CD4-positive, alpha-beta T cell treated with Interleukin-21 for 1 hour (primary cell): ENCODE measurements at places on chromosomes 3 and 15.

DNA sequence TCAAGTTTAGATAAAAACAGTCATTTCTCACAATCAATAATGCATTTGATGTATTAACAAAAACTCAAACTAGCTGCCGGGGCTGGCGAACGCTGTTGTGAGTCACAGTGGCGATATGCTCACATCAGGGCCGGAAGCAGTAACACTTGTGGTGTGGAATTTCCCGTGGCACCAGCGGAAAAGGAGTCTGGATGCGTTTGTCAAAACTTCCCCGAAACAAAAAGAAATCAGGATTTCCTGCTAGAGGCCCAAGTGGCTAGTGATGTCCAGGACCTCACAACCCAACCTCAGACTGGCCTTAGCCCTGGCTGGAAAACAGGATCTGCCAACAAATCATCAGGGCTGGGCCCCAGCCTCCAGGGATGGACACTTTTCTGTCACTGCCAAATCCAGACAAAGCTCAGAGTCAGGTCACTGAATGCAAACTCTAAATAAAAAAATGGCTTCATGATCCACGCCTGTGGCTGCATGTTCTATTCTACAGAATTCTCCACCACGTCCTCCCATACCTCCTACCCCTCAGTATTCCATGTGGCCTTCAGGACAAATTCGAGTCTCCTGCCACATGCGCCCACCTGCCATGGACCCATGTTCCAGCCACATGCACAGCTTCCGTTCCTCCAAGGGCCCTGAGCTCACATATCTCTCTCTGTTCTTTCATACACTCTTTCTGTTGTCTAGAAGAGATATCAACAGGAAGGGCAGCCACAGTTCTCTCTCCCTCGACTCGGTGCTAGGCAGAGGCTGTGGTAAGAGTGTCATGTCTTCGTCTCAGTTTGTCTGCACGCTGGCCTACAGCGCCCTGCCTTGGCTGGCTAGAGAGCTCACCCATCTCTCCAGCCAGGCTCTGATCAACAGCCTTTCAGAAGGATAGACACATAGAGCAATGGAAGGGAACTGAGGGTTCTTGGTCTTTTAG lies 35.4 kb downstream of the EHD4 start:
- peak; percentile 89 for DNase-seq

DNA sequence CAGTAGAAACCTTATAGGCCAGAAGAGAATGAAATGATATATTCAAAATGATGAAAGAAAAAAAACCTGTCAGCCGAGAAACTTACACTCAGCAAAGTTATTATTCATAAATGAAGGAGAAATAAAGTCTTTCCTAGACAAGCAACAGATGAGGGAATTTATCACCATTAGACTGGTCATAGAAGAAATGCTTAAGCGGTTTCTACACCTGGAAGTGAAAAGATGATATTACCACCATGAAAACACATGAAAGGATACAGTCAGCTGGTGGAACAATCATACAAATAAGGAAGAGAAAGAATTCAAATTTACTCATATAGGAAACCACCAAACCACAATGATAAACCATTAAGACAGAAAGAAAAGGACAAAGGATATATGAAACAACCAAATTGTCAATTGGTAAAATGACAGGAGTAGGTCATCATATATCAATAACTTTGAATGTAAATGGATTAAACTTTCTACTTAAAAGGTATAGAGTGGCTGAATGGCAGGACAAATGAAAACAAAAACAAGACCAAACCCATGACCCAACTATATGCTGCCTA lies 29.9 kb upstream of the PRR23C start:
- DNase-seq = no peak

DNA sequence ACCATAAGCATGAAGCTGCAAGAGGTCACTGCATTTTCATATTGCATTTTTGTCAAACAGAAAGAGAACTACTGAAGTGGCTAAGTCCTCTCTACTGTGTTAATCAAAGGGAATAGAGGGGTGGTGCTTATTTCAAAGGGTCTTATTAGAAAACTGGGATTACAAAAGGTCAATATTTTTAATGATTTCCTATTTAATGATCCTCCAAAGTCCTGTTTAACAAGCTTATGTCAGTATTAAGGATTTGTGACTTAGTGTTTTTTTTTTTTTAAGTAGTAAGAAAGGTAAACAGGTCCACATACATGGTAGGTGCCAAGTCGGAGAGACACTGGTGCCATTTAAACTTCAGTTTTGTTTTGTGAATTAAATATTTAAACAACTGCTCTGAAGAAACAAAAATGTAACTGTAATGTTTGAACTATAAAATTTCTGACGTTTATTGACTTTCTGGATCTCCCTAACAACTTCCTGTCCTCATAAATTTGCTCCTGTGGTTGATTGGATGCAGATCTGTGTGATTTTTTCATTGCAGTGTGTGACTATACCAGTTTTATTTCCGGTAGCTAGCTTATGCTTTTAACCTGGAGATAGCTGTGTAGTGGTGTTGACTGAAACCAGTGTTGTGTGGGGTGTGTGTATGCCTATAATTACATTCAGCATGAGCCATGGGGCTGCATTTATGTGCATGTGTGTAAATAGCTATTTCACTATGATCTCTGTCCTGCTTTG lies 8.6 kb upstream of the CACNA1D start:
- DNase-seq = no peak

GRCh38 chr3:23999012-23999641 lies 54.0 kb downstream of the NR1D2 start:
- DNase-seq = peak; percentile 54

- DNase-seq = no peak
Observed at GRCh38 chr15:73948396-73948795, 22.1 kb downstream of the LOXL1 start.

GRCh38 chr3:185250247-185250646 lies 3.6 kb downstream of the EHHADH start:
- DNase-seq = no peak

- no peak for DNase-seq
Observed at GRCh38 chr3:54827056-54827687, 100.7 kb downstream of the LRTM1 start.

- no peak for DNase-seq
Observed at GRCh38 chr15:48940508-48940907, 23.2 kb downstream of the SHC4 start.

- no peak for DNase-seq
Observed at GRCh38 chr3:188205992-188206416, 52.0 kb downstream of the LPP start.

GRCh38 chr3:35187908-35188307 lies 451.4 kb upstream of the ARPP21 start:
- DNase-seq = no peak

DNA sequence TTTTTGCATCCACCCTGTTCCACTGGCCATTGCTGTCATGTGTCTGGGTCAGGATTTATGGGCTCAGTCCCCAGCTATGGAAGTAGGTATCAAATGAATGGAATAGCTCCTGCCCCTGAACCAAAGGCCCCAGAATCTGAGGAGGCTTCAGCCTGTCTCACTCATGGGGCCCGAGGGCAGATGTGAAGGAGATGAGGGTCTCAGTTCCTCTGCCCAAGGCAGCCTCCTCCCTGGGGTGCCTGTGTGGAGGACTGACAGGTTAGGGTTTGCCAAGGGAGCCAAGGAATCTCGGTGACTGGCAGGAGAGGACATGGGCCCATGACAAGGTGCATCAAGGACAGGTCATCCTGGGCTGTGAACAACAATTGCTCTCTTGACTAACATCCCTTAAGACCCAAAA lies 70.4 kb downstream of the CPN2 start:
- no peak for DNase-seq

- DNase-seq = no peak
Observed at GRCh38 chr3:53617893-53618523, 123.6 kb downstream of the CACNA1D start.

GRCh38 chr3:39937315-39937714 lies 127.9 kb downstream of the MYRIP start:
- no peak for DNase-seq

DNA sequence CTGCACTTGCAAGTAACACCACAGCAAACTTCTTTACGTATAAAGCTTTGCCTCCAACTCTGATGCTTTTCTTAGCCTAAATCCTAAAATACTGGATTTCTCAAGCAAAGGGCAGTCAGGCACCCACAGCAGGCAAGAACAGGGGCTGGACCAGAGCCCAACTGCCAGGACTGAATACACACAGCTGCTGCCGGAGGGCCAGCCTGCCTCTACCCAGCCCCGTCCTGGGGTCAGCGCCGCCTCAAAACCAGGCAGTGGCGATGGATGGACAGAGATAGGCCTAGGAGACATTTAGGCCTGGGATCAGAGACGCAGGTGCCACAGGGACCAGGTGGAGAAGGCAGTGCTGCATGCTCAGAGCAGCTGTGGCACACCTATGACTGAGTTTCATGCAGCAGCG lies 47.6 kb upstream of the SEC61A1 start:
- DNase-seq = no peak

DNA sequence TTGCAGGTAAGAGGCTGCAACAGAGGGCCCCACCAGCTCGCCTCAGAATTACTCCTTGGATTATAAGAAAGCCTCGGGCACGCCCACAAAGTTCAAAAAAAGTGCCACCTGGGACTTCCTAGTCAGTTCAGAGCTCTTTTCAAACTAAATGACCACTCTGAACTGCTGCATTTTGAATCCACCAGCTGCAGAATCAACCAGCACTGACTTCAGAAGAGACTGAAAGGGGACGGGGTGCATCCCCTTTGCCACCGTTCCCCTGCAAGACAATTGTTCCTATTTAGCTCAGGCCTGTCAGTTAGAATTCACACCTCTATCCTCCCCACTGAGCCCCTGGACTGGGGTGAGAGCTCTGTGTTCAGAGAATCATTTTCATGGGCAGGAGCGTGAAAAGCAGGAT lies 181.4 kb upstream of the GADL1 start:
- DNase-seq = no peak

- no peak for DNase-seq
Observed at GRCh38 chr3:55405436-55405835, 81.7 kb downstream of the WNT5A start.

- no peak for DNase-seq
Observed at GRCh38 chr3:99764377-99764776, 53.3 kb upstream of the CMSS1 start.

- no peak for DNase-seq
Observed at GRCh38 chr3:139653582-139653981, 24.2 kb downstream of the NMNAT3 start.

DNA sequence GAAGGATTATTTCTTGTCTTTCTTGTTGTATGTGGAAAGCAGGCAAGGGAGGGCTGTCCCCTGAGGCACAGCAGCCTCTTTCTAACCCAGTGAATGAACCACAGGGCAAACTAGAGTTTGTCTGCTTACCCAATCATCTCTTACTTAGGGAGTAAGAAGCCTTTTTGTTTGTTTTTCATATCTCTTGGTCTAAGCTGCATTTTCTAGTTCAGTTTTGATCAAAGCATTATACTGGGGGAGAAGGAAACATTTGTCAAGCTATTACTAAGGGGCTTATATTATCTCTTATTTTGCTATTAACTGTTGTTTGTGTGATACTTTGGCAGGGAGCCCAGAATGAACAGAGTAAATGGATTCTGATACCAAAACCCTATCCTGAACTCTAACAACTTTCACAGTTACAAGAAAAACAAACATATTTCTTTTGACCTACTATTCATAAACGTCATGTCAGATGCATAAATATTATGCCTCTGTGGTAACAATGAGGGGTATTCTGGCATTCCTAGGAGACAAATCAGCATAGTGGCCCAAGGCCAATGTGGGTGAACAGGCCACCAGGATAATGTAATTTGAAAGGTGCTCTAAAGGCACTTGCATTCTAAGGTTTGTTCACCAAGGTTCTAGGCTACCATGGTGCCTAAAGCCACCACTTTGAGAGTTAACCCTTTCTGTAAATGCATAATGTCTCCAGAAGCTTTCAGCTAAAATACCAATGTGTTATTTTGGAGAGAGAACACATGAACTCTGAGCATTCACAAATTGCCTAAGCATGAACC lies 271.6 kb upstream of the ZPLD1 start:
- DNase-seq = no peak

DNA sequence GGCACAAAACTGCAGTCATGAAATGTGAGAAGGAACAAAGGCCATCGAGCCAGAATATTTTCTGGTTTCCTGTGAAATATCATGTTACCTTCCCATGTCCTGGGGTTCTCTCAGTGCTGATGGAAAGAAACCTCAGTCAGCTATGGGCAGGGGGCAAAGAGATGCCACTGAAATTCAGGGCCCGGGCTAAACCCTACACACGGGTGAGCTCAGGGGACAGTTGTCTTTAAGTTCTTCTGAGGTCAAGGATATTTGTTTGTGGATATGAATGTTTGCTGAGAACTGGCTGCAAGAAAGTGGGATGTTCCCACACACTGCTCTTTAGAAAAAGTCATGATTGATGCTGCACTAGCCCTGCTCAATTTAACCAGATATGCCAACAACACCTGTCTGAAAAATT lies 187.2 kb downstream of the MEX3B start:
- DNase-seq = no peak

DNA sequence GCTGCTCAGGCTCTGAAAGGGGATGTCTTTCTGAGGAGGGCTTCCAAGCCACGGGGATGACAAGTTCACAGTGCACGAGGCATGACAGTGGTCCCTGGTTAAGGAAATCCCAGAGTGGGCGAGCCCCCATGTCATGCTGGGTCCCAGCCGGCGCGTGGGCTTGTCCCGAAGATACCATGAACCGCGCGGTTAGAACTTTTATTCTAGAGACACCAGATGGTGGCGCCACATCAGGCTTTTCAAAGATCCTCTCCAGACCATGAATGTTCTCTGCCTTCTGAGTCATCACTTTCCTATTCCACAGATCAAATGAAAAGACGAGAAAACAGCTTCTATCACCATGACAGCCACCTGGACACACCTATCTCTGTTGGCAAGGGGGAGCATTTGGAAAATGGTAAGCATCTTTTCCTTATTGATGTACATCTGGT lies 227.8 kb upstream of the LYSMD4 start:
- peak; percentile 2 for DNase-seq

DNA sequence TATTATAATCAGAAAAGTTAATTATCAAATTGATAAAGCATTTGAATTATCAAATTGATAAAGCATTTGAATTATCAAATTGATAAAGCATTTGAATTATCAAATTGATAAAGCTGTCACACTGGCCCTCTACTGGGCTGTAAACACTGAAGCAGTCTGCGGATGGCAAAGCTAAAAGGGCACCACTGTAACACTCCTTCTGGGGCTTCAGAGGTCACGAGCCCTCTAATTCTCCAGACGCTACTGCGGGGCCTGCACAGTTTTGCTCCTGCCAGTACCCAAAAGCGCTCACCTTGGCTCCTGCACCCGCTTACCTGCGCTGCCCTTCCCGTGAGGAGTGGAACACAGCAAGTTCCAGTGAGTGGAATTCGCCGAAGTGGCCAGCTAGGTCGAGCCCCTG lies 409.0 kb upstream of the KCNMB2 start:
- no peak for DNase-seq

- DNase-seq = no peak
Observed at GRCh38 chr3:46763178-46763577, 45.5 kb upstream of the PRSS50 start.

DNA sequence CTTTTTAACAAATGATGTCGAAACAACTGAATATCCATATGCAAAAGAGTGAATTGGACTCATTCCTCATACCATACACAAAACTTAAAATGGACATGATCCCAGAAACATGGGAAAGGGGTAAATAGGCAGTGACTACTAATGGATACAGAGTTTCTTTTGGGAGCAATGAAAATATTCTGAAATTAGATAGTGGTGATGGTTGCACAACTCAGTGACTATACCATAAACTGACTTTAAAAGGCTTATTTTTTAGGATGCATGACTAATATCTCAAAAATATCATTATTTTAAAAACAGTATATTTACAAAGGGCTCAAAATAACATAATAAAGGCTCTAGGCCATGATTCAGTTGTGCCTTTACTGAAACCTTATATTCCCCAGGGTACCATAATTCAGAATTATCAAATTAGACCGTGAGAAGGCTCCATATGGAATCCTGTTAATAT lies 16.3 kb upstream of the ATP13A3 start:
- no peak for DNase-seq

GRCh38 chr3:73492186-73492585 lies 132.6 kb downstream of the PDZRN3 start:
- no peak for DNase-seq
